Myocyte (in vitro differentiated cells): ENCODE measurements at places on chromosomes 6 and 20. TPM values are rescaled to one million over a fixed set of nuclear protein-coding genes. Genes with fewer than 3 reads are reported as not detected.

DNA sequence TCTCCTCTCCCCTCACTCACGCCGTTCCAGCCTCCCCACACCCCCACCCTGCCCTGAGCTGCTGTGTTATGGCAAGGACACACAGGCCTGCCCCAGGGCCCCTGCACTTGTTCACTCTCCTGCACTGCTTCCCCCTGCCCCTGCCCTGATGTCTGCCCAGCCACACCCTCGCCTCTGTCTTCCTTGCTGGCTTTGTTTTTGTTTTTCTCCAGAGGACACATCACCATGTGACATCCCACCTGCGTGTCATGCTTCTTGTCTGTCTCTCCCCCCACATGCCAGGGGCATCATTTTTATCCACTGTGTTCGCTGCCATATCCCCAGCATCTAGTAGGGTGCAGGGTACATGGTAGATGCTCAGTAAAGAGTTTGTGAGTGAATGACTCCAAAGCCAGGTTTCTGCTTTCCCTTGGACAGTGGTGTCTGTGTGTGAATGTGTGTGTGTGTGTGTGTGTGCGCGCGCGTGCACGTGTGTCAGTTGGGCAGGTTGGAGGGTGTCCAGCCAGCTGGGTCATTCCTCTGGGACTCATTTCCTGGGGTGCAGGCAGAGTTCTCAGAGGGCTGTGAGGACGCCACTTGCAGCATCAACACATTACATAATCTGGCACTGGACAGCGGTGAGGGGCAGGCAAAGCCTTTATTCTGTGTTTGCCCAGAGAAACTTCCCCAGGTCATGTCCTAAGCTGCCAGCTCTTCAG lies 60.6 kb downstream of the STK35 start:
- no peak for DNase-seq

GRCh38 chr6:28090917-28091586 lies 10.7 kb downstream of the ZNF165 start:
- peak; percentile 11 for DNase-seq

RIMS1 gene
- 0.21 and 1.8 TPM in 2 replicates for total RNA-seq

GRCh38 chr20:52402514-52402913 lies 210.9 kb upstream of the ZFP64 start:
- no peak for DNase-seq
